ENCODE measurements at places on chromosomes 3 and 15.

GRCh38 chr15:59364248-59364647 is 8.4 kb downstream of the MYO1E start:
- peak; percentile 77 for DNase-seq

DNA sequence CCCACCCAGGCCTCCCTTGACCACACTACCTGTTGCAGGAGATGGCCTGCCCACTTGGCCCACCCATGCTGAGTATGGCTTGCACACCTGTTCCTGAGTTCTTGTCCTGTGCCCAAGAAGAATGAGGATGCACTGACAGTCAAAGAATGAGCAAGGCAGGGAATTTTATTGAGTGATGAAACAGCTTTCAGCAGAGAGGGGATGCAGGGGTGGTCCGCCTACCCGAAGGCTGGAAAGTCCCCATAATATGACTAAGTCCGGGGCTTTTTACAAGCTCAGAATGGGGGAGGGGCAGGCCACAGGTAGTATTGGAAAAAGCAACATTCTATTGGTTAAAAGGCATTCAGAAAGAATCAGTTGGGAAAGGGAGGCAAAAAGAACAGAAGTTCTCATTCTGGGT is 29.9 kb upstream of the RNU6-1 start:
- no peak for DNase-seq

GRCh38 chr3:61928039-61928438 is 366.7 kb downstream of the PTPRG start:
- no peak for DNase-seq

- no peak for DNase-seq
These were observed 559.3 kb upstream of the ARRDC4 start for GRCh38 chr15:97401195-97401594.

DNA sequence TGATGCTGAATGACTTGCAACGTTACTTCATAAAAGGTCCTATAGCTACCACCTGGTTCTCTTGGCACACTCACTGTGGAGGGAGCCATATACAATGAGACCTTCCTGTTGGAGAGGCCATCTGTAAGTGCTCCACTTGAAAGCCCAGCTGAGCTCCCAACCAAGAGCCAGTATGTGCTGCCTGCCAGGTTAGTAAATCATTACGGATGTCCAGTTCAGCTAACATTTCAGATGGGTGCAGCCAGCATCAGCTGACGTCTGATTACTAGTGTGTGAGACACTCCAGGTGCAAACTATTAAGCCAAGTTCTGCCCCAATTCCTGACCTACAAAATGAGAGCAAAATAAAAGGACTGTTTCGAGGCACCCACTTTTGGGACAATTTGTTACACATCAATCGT is 274.4 kb upstream of the ROBO2 start:
- DNase-seq, result no peak

DNA sequence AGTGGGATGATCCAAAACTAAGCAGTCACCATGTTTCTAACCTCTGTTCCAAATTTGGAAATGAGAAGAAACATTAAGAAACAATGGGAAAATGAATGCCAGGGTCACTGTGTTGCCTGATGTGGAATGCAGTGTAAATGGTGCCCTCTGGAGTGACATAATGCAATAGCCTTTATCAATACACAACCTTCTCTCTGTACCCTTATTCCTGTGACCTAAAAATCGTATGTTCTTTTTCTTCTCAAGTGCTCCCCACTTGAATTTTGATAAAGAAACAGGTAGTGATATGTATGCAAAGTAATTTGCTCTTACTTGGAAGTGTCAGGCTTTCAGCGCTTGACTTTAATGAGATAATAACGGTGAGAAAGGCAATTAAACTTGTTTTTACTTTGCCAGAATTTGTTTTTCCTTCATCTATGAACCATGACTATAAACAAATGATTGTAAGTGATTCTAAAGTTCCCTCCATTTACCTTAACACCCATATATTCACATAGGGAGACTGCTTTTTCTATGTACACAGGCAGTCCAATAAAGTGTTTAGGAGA is 145.8 kb upstream of the THRB start:
- peak; percentile 41 for DNase-seq

DNA sequence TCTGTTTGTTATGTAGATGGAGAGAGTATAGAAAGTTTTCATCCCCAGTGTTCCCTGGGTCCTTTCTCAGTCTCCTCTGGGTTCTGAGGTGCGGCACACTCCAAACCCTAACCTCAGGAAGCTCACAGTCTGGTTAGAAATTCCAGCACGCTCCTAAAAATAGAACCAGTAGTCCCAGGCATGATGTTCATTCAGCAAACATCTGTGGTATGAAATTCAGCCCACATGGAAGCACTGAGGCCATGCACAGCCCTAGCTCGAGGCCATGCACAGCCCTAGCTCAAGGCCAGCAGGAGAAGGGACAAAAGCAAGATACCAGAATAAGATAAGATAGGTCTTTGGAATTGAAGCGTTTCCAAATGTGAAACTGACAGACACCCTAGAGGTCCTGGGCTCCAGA is 82.3 kb upstream of the OXTR start:
- DNase-seq, result peak; percentile 88

DNA sequence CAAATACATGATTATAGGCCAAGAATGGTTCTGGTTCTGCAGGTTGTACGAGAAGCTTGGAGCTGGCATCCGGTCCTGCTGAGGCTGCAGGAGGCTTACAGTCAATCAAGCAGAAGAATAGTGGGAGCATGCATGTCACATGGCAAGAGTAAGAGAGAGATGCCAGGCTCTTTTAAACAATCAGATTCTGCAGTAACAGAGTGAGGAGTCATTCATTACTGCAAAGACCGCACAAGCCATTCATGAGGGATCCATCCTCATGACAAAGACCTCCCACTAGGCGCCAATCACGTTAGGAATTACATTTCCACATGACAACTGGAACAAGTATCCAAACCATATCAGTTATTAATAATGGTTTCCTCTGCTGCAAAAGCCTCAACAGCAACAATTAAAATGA is 536.8 kb downstream of the CADM2 start:
- no peak for DNase-seq

DNA sequence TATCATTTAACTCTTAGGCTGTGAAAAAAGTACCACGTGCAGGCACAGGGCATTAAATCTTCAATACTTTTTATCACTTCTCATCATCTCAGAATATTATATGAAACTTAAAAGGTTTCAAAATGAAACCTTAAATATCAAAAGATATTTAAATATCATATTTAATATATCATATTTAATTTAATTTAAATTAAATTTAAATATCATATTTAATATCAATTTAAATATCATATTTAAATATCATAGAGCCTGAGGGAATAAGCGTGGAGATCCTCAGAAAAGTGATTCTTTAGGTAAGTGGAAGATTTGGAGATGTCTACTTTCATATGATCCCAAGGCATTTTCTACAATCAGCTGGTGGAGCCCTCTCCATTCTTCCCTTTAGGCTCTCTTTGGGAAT is 716.6 kb downstream of the OTOL1 start:
- DNase-seq, result no peak

DNA sequence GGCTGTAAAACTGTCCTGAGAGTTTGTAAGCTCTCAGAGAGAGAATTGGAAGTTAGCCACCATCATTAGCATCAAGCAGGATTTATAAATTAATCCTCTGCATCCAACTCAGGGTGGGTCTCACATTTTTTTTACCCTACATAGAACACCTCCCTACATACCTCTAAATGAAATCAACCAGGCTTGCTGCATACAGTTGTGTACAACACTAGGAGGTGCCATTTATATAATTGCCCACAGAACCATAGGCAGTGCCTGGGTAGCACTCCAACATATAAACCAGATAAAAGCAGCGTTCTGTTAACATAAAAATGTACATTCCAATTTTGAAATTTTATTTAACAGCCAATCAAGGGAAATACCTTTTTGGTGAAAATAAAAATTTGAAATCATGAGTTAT is 48.2 kb upstream of the SELENOK start:
- no peak for DNase-seq

- DNase-seq, result peak; percentile 65
These were observed at the start of gene MINAR1 for GRCh38 chr15:79431636-79432344. Gene MINAR1 (plus strand): TSS chr15:79432336. CDS start chr15:79456148, 23,812 bp downstream.

DNA sequence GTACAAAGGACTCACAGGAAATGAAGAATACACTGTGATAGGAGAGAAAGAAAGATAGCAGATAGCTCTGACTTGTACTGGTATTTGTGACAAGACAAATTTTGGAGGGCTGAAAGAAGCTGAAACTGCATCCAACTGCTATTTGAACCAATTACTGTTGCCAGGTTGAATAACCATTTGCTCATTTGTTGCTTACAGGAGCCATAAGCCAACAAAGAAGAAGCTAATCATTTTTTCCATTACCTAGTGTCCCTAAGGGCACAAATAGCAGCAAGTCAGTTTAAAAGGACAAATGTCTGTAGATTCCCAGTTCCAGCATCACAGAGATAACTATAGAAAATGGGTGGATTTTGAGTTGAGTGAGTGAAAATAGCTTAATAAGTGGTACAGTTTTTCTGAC is 376.9 kb upstream of the ARPP21 start:
- no peak for DNase-seq

GRCh38 chr3:194931347-194931746 is 245.7 kb downstream of the FAM43A start:
- DNase-seq, result no peak

- no peak for DNase-seq
These were observed 634.5 kb upstream of the TGFBR2 start for GRCh38 chr3:29971895-29972294.

- no peak for DNase-seq
These were observed 60.5 kb downstream of the CLDN1 start for GRCh38 chr3:190261740-190262139.

DNA sequence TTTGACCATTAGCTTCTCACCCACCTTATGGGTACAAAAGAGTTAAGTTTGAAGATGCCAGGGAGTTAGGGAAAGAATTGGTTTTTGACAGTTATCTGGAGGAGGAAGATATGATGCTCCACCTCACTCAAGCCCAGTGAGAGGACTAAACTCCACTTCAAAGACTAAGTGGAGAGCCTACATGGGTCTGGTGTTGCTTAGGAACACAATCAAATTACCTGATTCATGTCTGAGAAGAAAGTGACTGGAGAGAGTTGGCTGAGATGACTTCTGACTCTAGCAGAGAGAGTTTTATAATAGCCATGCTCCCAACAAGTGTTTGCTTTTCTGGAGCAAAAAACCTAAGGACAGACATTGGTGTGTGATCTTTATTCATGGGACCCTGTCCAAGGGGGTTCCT is 43.3 kb downstream of the SUCNR1 start:
- no peak for DNase-seq

DNA sequence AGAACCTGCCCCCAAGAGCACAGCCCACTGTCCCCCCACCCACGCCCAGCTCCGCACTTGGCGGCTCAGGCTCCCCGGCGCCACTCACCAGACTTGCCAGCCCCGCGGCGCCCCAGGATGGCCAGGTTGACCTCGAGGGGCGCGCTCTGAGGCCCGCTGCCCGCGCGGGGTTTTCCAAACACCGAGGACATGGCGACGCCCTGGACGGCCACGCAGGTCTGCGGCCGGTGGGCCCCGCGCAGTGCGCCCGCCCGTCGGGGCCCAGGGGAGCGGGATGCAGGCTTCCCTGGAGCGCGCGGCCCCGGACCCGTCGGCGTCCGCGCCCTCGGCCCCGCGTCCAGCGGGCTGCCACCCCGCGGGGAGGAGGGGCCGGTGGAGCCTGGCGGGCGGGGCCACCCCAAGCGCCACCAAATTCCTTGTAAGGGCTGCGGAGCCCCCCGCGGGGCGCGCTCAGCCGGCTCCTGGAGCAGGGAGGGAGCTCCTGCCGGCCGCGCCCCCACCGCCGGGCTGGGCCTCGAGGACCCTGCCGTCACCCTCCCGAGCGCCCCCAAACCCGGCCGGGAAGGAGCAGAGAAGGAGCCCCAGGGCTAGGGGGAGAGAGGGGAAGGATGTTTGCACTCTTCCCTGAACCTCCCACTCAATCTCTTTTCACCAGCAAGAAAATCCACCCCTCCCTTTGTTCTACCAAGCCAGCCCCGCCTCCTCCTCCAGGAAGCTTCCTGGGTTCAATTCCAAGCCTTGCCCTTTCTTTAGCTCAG is at the start of gene RASL12:
RASL12 (minus strand) TSS at position 347 of the 758 bp plus-strand sequence; CDS start at position 191, 156 bp downstream.
- DNase-seq, result no peak

GRCh38 chr15:38846346-38846745 is 281.7 kb upstream of the RASGRP1 start:
- DNase-seq, result no peak

GRCh38 chr3:107861904-107862303 is 228.9 kb downstream of the CD47 start:
- DNase-seq, result no peak

- peak; percentile 68 for DNase-seq
These were observed 257.6 kb upstream of the STT3B start for GRCh38 chr3:31275038-31275572.
